Aorta (tissue), 5 donors: ENCODE measurements at places on chromosomes 11 and 22. TPM values are rescaled to one million over a fixed set of nuclear protein-coding genes. Genes with fewer than 3 reads are reported as not detected.

The OLFML1 gene
- 41.0 TPM for total RNA-seq

The SLC15A3 gene
- total RNA-seq, result 35.4 TPM

The DNAL4 gene
- 8.2 TPM for total RNA-seq

The ARL2 gene
- total RNA-seq, result 98.5 TPM

The YIF1A gene
- 73.2 TPM for total RNA-seq

The HPS4 gene
- 35.6 TPM for total RNA-seq

The CARS1 gene
- 37.7 TPM for total RNA-seq

The TIGD3 gene
- 0.16 TPM for total RNA-seq

The SPDYC gene
- not detected for total RNA-seq

The SCGB1D2 gene
- not detected for total RNA-seq

The RAB36 gene
- total RNA-seq, result 1.8 TPM

The MMP7 gene
- 2.2 TPM for total RNA-seq

The SEPTIN3 gene
- 0.63 TPM for total RNA-seq

DNA sequence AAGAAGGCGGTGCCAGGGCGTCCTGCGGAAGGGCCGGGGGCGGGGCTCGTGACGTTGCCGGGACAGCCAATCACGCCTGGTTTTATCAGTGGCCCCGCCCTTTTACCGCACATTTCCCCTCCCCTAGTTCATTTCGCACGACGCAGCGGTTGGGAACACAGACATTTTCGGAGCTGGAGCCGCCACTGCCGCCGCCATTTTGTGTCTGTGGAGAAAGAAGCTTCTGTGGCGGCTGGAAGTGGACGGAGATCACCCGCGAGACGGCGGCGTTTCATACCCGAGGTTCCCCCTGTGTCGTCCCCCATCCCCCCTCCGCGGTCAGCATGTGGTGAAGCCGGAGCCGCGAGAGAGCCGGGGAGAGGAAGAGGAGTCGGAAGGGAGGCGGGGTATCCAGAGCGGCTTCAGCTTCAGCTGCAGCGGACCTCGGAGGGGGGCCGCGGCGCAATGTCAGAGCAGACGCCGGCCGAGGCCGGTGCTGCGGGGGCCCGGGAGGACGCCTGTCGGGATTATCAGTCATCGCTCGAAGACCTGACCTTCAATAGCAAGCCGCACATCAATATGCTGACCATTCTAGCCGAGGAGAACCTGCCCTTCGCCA lies at the start of gene PCF11:
Gene PCF11, plus strand, starts transcription at position 136 of the 598 bp plus-strand sequence. Its CDS starts 309 bp downstream, at position 445.
- H3K27ac ChIP-seq, result peak within 1 kb of the TSS; percentile 84
- DNase-seq, result no peak
- no peaks in the 10 kb centered on the region for H3K4me1 ChIP-seq
- no peaks in the 10 kb centered on the region for H3K36me3 ChIP-seq
- peak within 1 kb of the TSS; percentile 97 for H3K4me3 ChIP-seq
- no peaks in the 10 kb centered on the region for H3K27me3 ChIP-seq

- peak; percentile 77 for DNase-seq
- H3K36me3 ChIP-seq, result no peaks in the 10 kb centered on the region
- peak overlapping the region; percentile 94 for H3K4me3 ChIP-seq
- H3K27ac ChIP-seq, result peak overlapping the region; percentile 66
- H3K4me1 ChIP-seq, result no peaks in the 10 kb centered on the region
Measured at GRCh38 chr22:37018815-37019308, 385 bp downstream of the TST start.

DNA sequence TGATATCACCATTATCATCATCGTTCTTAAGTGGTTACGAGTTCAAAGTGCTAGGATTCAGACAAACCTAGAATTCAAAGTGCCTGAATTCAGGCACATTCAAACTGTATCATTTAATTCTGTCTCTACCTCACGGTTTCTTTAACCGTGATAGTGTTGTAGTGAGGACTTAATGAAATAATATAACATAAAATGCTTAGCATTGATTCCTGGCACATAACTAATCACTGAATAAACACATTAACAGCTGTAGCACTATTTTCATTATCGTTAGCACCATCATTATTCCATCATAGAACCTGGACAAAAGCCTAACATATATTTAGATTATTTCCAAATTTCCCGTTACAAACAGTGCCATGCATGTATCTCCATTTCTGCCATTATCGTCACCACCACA lies 102.0 kb downstream of the WNT11 start:
- H3K36me3 ChIP-seq, result no peaks in the 10 kb centered on the region
- H3K27ac ChIP-seq, result no peak overlapping the region
- H3K4me1 ChIP-seq, result no peaks in the 10 kb centered on the region
- no peaks in the 10 kb centered on the region for H3K27me3 ChIP-seq

DNA sequence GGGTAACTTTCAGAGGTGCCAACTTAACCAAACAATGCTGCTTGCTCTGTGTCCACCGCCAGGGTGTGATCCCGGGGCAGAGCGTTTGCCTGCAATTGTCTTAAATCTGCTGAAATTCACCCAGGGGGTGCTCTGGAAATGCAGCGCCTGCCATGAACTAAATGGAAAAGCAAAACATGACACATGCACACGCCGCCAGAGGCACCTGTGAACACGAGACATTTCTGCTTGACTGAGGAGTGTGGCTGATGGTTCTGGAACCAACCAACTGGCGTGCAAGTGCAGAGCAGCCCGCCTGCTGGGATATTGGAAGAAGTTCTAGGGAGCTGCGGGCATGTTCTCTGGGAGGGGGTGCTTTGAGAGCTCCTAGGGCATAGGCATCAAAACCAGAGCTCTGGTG lies 30.4 kb downstream of the DSCAML1 start:
- no peaks in the 10 kb centered on the region for H3K27me3 ChIP-seq
- H3K27ac ChIP-seq, result no peak overlapping the region
- no peaks in the 10 kb centered on the region for H3K36me3 ChIP-seq
- no peak for DNase-seq
- H3K4me3 ChIP-seq, result no peak overlapping the region

DNA sequence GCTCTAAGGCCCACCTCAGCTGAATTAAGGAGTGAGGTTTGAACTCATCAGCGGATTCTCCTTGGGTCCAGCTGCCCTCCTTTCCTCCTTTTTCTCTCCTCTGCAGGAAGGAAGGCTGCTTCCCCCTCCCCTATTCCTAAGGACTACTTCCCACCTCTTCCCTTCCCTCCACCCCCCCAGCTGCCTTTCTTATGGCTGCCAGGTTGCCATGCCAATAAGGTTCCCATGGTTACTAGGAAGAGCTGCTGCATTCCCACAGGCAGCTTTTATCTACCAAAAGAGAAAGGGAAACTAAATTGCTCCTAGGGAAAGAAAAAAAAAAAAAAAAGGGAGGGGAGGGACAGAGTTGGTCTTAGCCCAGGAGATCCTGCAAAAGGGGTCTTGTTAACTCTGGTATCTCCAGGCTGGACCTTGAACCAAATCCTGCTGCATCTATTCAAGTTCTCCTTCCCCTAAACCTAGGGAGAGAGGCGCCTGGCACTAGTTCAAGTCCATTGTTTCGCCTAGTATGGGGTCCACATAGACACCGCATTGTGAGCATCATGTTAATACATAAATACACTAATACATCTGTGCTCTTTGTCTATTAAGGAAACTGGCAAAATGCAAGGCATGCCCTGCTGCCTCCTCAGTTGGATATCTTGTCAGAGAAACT lies 21.2 kb upstream of the FEZ1 start:
- DNase-seq, result no peak
- no peaks in the 10 kb centered on the region for H3K36me3 ChIP-seq
- H3K4me1 ChIP-seq, result no peaks in the 10 kb centered on the region
- no peak overlapping the region for H3K4me3 ChIP-seq
- H3K27me3 ChIP-seq, result no peaks in the 10 kb centered on the region

DNA sequence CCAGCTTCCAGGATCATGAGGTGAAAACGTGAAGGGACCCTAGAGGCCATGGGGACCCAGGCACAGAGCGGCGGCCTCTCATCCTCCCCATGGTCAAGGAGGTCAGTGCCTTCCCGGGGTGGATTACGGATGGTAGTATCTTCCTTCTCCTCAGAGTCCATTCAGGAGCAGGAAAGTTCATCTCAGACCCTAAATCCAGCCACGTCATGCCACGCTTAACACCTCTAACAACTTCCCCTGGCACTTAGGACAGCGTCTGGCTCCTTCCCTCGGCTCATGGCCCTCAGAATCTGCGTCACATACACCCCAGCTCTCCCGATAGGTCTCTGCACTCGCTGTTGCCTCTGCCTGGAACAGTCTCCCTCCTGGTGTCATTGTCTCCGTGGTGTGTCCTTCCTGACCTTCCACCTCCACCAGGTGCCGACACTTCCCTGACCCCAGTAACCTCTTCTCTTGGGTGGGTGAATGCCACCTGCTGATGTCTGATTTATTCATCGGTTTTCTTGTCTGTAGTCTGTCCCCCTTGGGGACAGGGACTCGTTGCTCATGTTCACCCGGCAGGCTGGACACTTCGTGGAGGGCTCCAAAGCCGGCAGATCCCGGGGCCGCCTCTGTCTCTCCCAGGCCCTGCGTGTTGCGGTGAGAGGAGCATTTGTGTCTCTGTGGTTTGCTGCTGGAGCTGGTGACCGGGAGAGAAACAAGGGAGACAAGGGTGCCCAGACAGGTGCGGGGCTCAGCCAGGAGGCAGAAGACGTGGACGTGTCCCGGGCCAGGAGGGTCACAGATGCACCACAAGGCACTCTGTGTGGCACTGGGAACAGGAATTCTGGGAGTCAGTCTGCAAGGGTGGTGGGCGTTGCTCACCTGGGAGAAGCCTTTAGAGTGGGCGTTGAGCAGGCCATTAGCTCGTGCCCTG lies 1.4 kb downstream of the MYEOV start:
- H3K27ac ChIP-seq, result no peak overlapping the region
- no peaks in the 10 kb centered on the region for H3K36me3 ChIP-seq
- no peak overlapping the region for H3K4me3 ChIP-seq
- no peaks in the 10 kb centered on the region for H3K4me1 ChIP-seq

GRCh38 chr11:3631331-3631730 lies 10.5 kb downstream of the ART5 start:
- no peak overlapping the region for H3K27ac ChIP-seq
- H3K36me3 ChIP-seq, result no peaks in the 10 kb centered on the region
- H3K27me3 ChIP-seq, result no peaks in the 10 kb centered on the region
- no peak for DNase-seq
- no peak overlapping the region for H3K4me3 ChIP-seq

GRCh38 chr11:107953446-107953845 lies 25.2 kb downstream of the RAB39A start:
- no peaks in the 10 kb centered on the region for H3K27me3 ChIP-seq
- H3K4me3 ChIP-seq, result no peak overlapping the region
- H3K27ac ChIP-seq, result no peak overlapping the region
- DNase-seq, result no peak

GRCh38 chr11:12121011-12121410 lies 10.6 kb downstream of the MICAL2 start:
- no peak for DNase-seq
- H3K27ac ChIP-seq, result no peak overlapping the region
- H3K4me1 ChIP-seq, result peaks cover 11% of the 10 kb centered on the region
- no peak overlapping the region for H3K4me3 ChIP-seq

DNA sequence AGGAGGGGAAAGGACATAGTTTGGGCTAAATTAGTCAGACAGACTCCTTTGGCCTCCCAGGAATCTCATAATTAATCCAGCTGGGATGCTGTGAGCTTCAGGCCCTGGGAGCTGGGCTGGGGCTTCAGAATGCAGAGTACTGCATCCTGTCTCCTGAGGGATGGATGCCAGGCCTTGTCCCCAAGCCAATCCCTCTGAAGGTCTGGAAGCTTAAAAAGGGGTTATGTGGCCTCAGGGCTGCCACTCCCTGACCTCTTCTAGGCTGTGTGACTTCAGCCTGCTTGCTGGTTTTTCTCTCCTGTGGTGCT lies 6.9 kb upstream of the LRRC32 start:
- H3K27ac ChIP-seq, result no peak overlapping the region
- H3K4me1 ChIP-seq, result no peaks in the 10 kb centered on the region
- no peaks in the 10 kb centered on the region for H3K27me3 ChIP-seq
- H3K4me3 ChIP-seq, result no peak overlapping the region
- no peak for DNase-seq

- no peak overlapping the region for H3K27ac ChIP-seq
- no peaks in the 10 kb centered on the region for H3K36me3 ChIP-seq
- no peaks in the 10 kb centered on the region for H3K4me1 ChIP-seq
- no peak overlapping the region for H3K4me3 ChIP-seq
- H3K27me3 ChIP-seq, result no peaks in the 10 kb centered on the region
- no peak for DNase-seq
Measured at GRCh38 chr11:93279851-93280347, 50.6 kb upstream of the DEUP1 start.

DNA sequence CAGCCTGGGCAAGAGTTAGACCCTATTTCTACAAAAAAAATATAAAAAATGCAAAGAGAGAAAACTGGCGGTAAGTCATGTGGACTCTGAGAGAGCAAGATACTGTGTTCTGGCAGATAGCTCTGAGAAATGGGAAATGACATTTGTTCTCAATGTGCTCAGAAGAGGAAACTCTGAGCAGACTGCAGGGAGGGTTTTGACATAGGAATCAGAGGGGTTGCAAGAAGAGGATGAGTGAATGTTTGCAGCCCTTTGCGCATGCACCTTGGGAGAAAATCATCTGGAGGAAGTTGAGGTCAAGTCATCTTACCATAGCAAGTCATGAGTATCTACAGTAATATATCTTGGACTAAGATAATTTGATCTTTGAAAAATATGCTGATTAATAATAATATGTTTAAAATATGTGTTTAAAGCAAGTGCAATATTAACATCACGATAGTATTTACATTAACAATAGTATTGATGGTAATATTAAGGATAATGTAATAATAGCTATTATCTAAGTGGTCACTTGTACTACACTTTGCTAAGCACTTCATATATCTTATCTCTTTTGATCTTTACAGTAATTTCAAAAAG lies 2.6 kb downstream of the ACER3 start:
- H3K27ac ChIP-seq, result no peak overlapping the region
- DNase-seq, result no peak
- H3K27me3 ChIP-seq, result no peaks in the 10 kb centered on the region
- no peaks in the 10 kb centered on the region for H3K36me3 ChIP-seq

- no peak for DNase-seq
- H3K4me1 ChIP-seq, result no peaks in the 10 kb centered on the region
- H3K36me3 ChIP-seq, result no peaks in the 10 kb centered on the region
- H3K27ac ChIP-seq, result no peak overlapping the region
Measured at GRCh38 chr11:81071606-81072005, 1630.8 kb upstream of the TENM4 start.

DNA sequence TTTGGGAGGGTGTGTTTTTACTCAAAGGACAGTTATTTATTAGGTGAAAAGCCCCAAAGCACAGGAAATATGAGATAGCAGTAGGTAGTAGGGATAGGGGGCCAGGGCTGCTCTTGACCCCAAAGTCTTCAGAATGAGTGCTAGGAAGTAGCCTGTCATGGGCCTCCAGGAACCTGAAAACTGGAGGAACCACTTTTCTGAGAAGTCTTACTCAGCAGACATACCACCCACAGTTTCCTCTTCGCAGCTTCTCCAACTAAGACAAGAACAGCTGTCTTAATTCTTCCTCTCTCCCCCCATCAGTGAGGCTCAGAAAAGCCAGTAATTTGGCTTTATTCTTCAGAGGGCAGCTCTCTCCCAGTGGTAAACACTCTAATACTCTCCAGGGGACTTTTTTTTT lies 84.0 kb upstream of the CTSC start:
- H3K4me3 ChIP-seq, result no peak overlapping the region
- no peak for DNase-seq
- H3K27ac ChIP-seq, result no peak overlapping the region
- H3K36me3 ChIP-seq, result no peaks in the 10 kb centered on the region

- no peak overlapping the region for H3K27ac ChIP-seq
- peak; percentile 53 for DNase-seq
- H3K36me3 ChIP-seq, result no peaks in the 10 kb centered on the region
- H3K4me1 ChIP-seq, result no peaks in the 10 kb centered on the region
- no peaks in the 10 kb centered on the region for H3K27me3 ChIP-seq
Measured at GRCh38 chr22:44814266-44815098, 62.1 kb downstream of the ARHGAP8 start.
